Natural killer cell (primary cell): ENCODE measurements at places on chromosomes 3 and 15. TPM values are rescaled to one million over a fixed set of nuclear protein-coding genes. Genes with fewer than 3 reads are reported as not detected.

Gene FSIP1
- 1.1 TPM for total RNA-seq

Gene HCLS1
- 356 TPM for total RNA-seq

Gene DLEC1
- total RNA-seq, result 7.0 TPM

Gene XCR1
- total RNA-seq, result 0.21 TPM

Gene SLC9C1
- total RNA-seq, result not detected

Gene FMN1
- 19.2 TPM for total RNA-seq

Gene AMIGO3
- 1.3 TPM for total RNA-seq

DNA sequence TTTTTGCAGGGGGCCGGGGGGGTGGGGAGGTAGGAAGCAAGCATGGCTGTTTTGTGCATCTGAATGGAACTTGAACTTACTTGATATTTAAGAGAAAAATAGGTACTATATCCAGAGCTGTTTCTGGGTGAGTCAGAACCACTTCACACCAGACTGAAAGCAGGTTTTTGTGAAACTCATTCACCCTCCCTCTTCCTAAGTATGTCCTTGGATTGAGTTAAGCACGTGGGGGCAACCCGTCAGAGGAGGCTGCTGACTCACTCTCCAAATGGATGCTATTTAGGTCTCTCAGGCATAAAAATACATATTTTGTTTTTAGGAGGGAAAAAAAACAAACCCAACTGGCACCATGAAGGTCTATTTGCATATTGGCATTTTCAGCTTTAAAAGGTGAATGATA lies 270.3 kb downstream of the RYR3 start:
- DNase-seq, result no peak

DNA sequence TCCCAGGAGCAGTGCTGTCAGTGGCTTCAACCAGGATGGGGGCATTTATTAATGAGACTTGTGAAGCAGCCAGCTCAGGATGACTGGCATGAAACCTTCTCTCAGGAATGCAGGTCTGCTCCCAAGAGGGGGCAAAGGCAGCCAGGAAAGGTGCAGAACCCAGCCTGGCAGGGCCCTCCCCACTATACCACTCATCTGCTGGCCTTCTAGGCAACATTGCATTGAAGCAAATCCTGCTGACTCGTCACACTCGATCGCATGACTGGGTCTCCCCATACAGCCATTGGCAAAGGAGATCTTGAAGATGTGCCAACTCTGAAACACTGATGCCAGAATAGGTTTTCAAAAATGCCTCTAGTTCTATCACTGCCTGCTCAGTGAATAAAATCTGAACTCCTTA lies 65.7 kb upstream of the CMTM7 start:
- no peak for DNase-seq

GRCh38 chr15:64209680-64210334 lies 47.0 kb upstream of the PPIB start:
- DNase-seq, result no peak

- peak; percentile 72 for DNase-seq
These were observed 59.9 kb downstream of the ZNF621 start for GRCh38 chr3:40584625-40585189.

DNA sequence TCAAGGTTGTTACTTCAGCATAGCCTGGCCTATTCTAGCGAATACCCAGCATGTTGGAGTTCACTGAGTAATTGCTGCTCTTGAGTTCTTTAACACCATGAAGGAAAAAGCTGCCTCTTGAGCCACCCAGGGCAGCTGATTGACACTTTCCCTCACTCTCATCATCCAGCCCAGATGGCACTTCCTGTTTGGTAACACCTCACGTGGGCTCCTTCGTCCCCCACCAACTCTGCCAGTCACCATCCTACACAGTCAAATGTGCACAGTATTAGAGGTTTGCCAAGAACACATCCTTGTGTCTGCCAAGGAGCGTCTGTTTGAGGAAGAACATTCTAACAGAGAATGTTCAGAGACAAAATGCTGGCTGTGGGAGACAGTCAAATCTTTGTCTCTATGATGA lies 266.3 kb downstream of the RPLP1 start:
- DNase-seq, result peak; percentile 69

DNA sequence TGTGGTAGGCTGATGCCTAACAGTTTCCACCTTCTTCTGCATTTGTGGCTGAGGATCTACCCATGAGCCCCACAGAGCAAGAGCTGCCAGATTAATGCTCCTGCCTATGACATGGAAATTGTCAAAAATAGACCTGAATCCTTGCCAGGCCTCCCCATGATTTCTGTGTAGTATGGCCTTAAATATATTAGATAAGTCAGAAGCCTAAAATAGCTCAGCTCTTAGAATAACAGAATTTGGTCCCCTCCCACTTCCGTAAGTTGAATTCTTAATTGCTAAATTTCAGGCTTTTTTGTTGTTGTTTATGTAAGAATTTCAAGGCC lies 129.0 kb downstream of the SERPINI1 start:
- DNase-seq, result no peak

DNA sequence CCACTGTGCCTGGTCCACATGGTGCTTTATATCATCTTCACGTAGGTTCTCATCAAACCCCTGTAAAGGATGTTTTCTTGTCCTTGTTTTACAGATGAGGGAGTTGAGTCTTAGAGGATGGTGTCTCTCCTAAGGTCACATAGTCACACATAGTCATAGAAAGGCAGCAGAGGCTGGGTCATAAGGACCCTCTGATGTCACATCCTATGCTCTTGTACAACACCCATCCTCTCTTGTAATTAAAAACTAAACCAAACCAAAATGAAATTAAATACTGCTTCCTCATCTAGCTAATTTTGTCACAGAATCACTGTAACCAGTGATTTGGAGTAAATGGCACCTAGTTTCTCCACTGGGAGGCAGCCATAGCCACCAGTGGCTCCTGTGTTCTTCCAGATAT lies 21.8 kb upstream of the ATP1B3 start:
- no peak for DNase-seq

GRCh38 chr15:40879609-40880008 lies 5.6 kb upstream of the RHOV start:
- no peak for DNase-seq

GRCh38 chr3:186255703-186256331 lies 106.2 kb downstream of the DGKG start:
- no peak for DNase-seq

DNA sequence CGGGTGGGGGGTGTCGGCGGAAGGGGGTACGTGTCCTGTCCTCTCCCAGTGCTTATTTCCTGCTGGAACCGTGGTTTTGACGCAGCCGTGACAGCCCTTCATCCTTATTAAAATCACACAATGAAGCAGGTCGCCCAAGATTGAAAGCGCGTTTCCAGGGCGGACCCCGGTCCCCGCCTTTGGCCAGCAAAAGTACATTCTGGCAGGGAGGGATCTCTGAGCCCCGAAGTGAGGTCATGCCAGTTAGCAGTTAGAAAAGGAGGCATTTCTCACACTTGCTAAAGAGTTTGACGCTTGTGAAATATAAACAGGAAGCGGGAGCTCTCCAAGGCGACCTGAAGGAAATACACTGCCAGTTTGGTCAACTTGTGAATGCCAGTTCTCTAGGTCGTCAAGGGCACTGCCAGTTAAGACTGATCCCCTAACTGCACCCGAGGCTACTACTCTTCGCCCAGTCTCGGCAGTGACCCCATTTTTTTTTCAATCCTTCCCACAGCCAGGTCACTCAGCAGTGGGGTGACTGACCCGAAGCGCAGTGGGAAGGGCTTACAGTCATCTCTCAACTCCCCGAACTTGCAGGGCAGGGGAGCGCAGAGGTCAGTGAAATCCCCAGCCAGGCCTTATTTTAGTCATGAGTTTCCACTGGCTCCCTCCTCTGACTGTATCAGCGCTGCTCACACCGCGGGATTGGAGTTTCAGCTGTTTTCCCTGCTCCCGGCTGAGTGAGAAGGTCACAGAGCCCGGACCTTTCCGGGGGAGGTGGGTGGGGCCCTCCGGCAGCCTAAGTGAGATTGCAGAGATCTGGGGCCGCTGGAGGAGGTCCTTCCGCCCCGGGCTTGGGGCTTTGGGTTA lies 2.0 kb upstream of the BHLHE40 start:
- DNase-seq, result peak; percentile 76

DNA sequence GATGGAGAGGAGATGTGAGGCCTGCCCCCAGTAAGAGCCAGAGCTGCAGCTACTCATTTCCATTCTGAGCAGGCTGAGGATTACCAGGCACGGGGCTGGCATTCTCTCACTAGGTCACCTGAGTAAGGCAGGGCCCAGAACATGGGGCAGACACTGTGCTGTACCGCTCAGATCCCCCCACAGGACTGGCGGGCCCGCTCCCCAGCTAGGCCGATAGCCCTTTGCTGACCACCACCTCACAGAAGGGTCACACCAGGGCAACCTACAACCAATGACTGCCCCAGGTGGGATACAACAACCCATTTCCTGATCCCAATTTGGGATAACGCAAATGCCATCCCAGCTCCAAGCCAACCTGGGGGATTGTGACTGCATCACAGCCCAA lies 52.5 kb downstream of the OXNAD1 start:
- no peak for DNase-seq

DNA sequence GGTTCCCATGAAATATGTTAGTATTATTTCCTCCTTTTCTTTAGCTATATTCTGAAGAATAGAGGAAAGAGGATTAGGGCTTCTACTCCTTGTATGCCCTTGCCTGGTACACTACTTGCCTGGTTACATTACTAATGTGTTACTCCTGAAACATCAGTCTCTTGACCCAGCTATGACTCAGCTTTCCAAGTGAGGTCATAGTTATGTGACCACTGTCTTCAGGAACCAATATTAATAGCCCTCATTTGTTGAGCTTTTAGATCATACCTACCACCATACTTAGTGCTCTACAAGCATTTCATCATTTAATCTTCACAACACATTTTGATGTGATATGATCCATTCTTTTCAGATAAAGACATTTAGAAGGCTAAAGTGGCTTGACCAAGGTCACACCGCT lies 60.3 kb downstream of the CMSS1 start:
- DNase-seq, result peak; percentile 9

GRCh38 chr3:16813336-16813735 lies 71.4 kb upstream of the PLCL2 start:
- DNase-seq, result no peak

DNA sequence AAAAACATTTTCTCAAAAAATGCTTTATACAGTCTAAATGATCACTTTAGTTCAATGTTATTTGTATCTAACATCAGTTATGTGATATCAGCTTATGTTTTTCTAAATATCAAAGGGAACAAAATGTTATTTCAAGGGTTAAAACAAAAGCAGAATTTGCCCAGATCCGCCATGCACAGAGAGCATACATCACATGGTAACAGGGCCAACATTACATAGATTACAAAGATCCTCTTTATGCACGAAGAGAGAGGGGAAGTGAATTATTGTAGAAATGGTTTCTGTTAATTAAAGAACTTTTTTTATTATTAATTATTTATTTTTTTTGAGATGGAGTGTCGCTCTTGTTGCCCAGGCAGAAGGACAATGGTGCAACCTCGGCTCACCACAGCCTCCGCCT lies 100.8 kb upstream of the MME start:
- no peak for DNase-seq

- no peak for DNase-seq
These were observed 10.3 kb downstream of the ACSBG1 start for GRCh38 chr15:78224023-78224411.

- no peak for DNase-seq
These were observed 54.1 kb upstream of the ATP2C1 start for GRCh38 chr3:130839813-130840212.

GRCh38 chr3:115834068-115834467 lies 210.8 kb downstream of the GAP43 start:
- DNase-seq, result no peak

GRCh38 chr15:35136321-35137189 lies 51.5 kb upstream of the NANOGP8 start:
- DNase-seq, result no peak

DNA sequence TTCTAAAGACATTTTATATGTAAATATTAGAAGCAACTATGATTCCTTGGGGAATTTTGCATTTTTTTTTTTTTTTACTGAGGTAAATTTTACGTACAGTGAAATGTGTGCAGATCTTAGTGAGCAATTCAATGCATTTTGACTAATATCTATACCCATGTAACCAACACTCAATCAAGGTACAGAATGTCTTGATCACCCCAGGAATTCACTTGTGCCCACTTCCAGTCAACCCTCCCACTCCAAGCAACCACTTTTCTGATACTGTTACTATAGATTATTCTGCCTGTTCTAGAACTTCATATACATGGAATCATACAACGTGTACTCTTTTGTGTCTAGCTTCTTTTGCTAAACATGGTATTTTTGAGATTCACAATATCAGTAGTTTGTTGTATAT lies 45.1 kb upstream of the MGLL start:
- DNase-seq, result no peak

DNA sequence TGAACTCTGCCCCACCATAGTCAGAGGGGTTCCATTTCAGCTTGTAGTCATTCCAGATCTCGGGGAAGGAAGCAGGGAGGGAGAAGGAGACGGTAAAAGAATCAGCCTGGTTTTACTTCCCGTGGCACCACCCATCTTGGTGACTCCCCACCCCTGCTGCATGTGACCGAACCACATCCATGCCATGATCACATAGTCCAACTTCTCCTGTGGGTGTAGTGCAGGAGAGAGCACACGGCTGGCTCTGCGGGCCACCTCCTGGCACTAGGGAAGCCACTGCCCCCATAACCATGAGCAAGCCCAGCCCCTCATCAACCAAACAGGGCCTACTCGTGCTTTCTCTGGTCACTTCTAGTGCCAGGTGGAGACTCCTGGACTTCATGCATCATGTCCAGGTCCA lies 3.7 kb downstream of the CHRNA3 start:
- no peak for DNase-seq

GRCh38 chr15:27701956-27702355 lies 397.2 kb downstream of the OCA2 start:
- DNase-seq, result no peak

- DNase-seq, result no peak
These were observed at the start of gene ALDH1L1 for GRCh38 chr3:126180477-126181397. TSS of gene ALDH1L1 (minus strand) at chr3:126180586. CDS start at chr3:126160979, 19,607 bp downstream.

- DNase-seq, result no peak
These were observed 187.7 kb downstream of the GREM1 start for GRCh38 chr15:32905481-32905880.

- no peak for DNase-seq
These were observed 213.8 kb upstream of the C2CD4B start for GRCh38 chr15:62378772-62379498.

GRCh38 chr15:100082761-100083402 lies 258.9 kb downstream of the ADAMTS17 start:
- DNase-seq, result no peak

DNA sequence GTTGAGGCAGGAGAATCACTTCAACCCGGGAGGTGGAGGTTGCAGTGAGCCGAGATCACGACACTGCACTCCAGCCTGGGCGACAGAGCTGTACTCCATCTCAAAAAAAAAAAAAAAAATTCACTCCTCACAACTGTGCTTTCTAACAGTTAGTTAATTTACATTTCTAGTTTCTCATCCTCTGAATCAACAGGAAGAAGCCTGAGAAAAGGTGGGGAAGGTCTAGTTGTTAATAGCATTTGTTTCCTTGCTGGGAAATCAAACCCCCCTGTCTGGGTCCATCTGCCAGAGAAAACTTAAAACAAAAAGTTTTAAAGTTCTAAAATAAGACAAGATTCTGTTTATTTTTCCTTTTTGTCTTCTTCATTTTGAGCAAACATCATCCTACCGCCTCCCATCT lies 62.3 kb downstream of the TMEM39A start:
- no peak for DNase-seq
